ENCODE measurements at places on chromosomes 4 and X. TPM values are rescaled to one million over a fixed set of nuclear protein-coding genes. Genes with fewer than 3 reads are reported as not detected.

Gene GPRIN3
- polyA plus RNA-seq, result 0.05 TPM

Gene TCEAL6
- not detected for polyA plus RNA-seq

Gene UCP1
- not detected for polyA plus RNA-seq

Gene USP51
- polyA plus RNA-seq, result 0.23 TPM

Gene ASMT
- polyA plus RNA-seq, result not detected

Gene CPXCR1
- not detected for polyA plus RNA-seq

Gene NPY2R
- polyA plus RNA-seq, result not detected

Gene FOXR2
- not detected for polyA plus RNA-seq

Gene CLCN3
- 12.1 TPM for polyA plus RNA-seq

Gene MTCP1
- polyA plus RNA-seq, result 25.8 TPM

Gene IL3RA
- polyA plus RNA-seq, result 0.13 TPM

Gene SYNPO2
- polyA plus RNA-seq, result 3.2 TPM

Gene GK2
- not detected for polyA plus RNA-seq

DNA sequence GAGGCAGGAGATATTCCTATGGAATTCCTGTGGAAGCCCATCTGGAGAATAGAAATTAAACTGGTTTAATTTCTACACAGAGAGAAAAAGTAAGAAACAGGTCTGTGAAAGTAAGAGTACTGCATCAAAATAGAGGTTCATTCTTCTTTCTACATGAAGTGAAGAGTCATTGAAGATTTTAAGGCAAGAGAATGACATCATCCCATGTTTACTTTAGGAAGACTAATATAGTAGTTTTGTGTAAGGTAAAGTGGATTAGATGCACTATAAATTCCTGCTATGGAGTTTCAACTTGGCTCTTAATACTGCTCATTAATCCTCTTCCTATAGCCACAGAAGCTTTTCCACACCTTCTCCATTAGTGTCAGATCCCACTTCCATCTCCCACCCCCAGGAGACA lies 47.6 kb downstream of the CNGA1 start:
- no peak for DNase-seq

DNA sequence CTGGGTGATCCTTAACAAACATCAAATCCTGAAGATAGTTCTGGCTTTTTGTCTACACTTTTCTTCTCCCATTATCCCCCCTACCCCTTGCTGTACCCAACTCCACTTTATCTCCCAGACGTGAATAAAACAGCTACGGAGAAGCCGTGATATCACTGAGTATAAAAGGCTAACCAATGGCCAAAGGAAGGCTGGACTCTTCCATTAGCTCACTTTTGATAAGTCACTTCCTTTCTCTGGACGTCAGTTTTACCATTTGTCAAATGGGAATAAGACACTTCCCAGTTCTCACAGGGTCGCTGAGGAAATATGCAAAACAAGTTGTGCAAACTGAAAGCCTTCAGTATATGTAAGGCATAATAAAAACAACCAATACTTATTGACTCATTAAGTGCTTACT lies 38.6 kb upstream of the EDA2R start:
- peak; percentile 27 for DNase-seq

DNA sequence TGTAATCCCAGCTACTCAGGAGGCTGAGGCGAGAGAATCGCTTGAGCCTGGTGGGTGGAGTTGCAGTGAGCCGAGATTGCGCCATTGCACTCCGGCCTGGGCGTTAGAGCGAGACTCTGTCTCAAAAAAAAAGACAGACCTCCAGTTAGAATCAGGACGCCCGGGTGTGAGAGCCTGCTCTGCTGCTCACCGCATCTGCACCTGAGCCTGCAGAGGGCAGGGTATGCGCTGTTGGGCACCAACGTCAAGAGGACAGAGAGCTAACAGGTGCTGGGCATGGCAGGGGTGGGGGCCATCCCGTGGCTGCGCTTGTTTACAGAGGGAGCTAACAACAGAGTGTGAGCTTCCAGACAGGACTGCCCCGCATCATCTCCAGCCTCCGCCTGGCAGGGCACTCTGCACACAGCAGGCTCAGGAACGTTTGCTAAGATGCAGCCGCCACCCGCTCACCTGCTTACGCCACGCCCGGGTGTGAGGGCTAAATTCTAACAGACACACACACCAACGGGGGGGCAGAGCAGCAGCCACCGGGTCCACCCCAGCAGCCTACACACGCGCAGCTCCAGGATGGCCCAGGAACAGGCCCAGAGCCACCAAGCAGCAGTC lies 50.0 kb upstream of the CPLX1 start:
- DNase-seq, result no peak

- DNase-seq, result no peak
Observed at GRCh38 chr4:54737421-54737820, 79.7 kb downstream of the KIT start.

- peak; percentile 1 for DNase-seq
Observed at GRCh38 chrX:121221322-121221977, 174.0 kb downstream of the GLUD2 start.

GRCh38 chr4:141731481-141731880 lies 95.1 kb downstream of the IL15 start:
- DNase-seq, result peak; percentile 45

DNA sequence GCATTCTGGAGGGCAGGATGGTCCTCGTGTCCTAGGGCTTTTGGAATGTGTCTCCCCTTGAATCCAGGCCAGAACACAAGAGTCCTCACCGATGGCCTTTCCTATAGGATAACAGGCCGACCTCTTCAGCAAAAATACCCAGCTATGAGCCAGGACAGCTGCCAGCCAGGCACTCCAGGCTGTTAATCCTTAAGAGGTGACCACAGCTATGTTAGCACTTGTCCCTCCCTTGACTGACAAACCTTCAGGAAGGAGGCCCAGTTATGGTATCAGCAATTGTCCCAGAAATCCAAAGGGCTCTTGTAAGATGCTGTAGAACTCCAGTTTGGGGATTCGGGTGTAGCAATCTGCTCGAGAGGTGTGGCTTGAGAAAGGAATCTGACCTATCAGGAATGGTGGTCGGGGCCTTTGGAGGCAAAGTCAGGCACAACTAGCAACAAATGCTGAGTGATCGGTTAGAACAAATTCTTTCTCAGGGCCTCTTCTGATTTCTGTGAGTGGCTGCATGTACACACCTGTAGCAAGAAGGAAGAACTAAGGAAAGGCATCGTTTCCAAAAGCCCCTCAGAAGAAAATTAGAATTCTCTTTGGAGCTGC lies 54.6 kb downstream of the PTCHD1 start:
- DNase-seq, result no peak

- peak; percentile 88 for DNase-seq
Observed at GRCh38 chr4:99946356-99947189, at the start of gene DNAJB14. DNAJB14 (minus strand) TSS chr4:99946618; CDS start chr4:99946571, 47 bp downstream.

GRCh38 chr4:114999880-115000279 lies 113.5 kb downstream of the NDST4 start:
- no peak for DNase-seq

DNA sequence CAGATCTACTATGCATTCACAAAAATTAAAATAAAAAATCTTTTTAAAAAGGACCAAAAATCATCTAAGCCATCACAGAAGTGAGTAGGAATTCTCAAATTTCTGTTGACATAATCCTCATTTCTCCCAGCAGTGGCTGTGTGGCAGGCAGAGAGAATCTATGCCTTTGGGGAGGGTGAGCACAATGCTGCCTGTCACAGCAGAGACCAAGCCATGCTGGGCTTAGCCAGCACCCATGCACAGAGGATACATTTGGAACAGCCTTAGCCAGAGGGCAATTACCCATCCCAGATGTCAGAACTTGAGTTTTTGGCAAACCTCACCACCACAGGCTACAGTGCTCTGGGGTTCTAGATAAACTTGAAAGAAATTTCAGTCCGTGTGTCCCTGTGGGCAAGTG lies 1274.8 kb upstream of the ADGRL3 start:
- no peak for DNase-seq

GRCh38 chr4:7103607-7104365 lies 35.9 kb upstream of the GRPEL1 start:
- DNase-seq, result no peak
